NCI-H1436 (cell line): ENCODE measurements at places on chromosomes 4 and X.

DNA sequence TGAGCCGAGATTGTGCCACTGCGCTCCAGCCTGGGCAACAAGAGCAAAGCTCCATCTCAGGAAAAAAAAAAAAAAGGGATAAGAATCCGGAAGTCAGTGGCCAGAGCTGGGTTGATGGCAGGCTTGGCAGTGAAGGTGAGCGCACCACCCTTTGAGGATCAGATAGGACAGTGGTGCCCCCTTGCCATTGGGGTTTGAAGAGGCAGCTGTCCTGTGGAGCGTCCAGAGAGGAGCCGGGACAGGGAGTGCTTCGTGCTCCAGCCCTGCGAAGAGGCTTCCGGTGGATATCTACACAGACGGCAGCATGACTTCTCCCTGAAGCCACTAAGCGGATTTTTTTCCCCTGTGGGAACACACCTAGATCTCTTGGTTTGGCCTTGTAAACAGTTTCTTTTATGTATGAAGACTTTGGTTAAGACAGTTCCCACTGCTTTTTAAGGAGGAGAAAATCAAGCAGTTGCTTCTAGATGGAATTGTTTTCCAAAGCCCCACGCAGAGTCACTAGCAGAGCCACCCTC is 6.5 kb downstream of the TBC1D14 start:
- DNase-seq: no peak

- DNase-seq: no peak
These were observed 6.5 kb downstream of the WFS1 start for GRCh38 chr4:6275898-6276806.

- DNase-seq: no peak
These were observed 28.6 kb upstream of the TMEM154 start for GRCh38 chr4:152708361-152708760.

- DNase-seq: no peak
These were observed 1235.0 kb upstream of the TENM3 start for GRCh38 chr4:181008164-181008563.

- no peak for DNase-seq
These were observed 102.0 kb upstream of the USP38 start for GRCh38 chr4:143082701-143083100.
